ENCODE measurements at places on chromosomes 4 and X. TPM values are rescaled to one million over a fixed set of nuclear protein-coding genes. Genes with fewer than 3 reads are reported as not detected.

The TXLNG gene
- total RNA-seq, result 10.9 TPM

The CSN2 gene
- total RNA-seq, result not detected

The RBMXL3 gene
- total RNA-seq, result not detected

The MGAT4D gene
- total RNA-seq, result not detected

The CT45A1 gene
- not detected for total RNA-seq

The PRDM8 gene
- 0.53 TPM for total RNA-seq

The MAGEB10 gene
- not detected for total RNA-seq

The TDO2 gene
- not detected for total RNA-seq

The LNX1 gene
- total RNA-seq, result 3.0 TPM

The NHSL2 gene
- 18.9 TPM for total RNA-seq

The PAGE5 gene
- not detected for total RNA-seq

The CDS1 gene
- total RNA-seq, result under 0.01 TPM

The SYAP1 gene
- total RNA-seq, result 25.6 TPM

The TREX2 gene
- total RNA-seq, result 2.2 TPM

The PPEF2 gene
- total RNA-seq, result not detected

The FAM184B gene
- total RNA-seq, result not detected

The RTL3 gene
- 0.20 TPM for total RNA-seq

The GPRASP2 gene
- 15.3 TPM for total RNA-seq

The IBSP gene
- not detected for total RNA-seq

The DAPP1 gene
- not detected for total RNA-seq

The UCP1 gene
- not detected for total RNA-seq

The IRAK1 gene
- total RNA-seq, result 139 TPM

The TCEAL9 gene
- 102 TPM for total RNA-seq

The SHISA3 gene
- 14.3 TPM for total RNA-seq

The RAB41 gene
- total RNA-seq, result not detected

The F8A2 gene
- total RNA-seq, result not detected

The OPHN1 gene
- total RNA-seq, result 4.3 TPM

The GAGE13 gene
- total RNA-seq, result not detected

The CYBB gene
- total RNA-seq, result not detected

All from mammary microvascular endothelial cell (primary cell).